Stimulated activated CD4-positive, alpha-beta T cell treated with anti-CD3 and anti-CD28 coated beads, Interleukin-15, amount 100 ng/mL, for 1 hour (primary cell): ENCODE measurements at places on chromosomes 4 and X.

- peak; percentile 28 for DNase-seq
Observed at GRCh38 chrX:11558972-11559371, 106.7 kb downstream of the ARHGAP6 start.

GRCh38 chrX:152444338-152444737 is 6.8 kb downstream of the GABRA3 start:
- DNase-seq = no peak

DNA sequence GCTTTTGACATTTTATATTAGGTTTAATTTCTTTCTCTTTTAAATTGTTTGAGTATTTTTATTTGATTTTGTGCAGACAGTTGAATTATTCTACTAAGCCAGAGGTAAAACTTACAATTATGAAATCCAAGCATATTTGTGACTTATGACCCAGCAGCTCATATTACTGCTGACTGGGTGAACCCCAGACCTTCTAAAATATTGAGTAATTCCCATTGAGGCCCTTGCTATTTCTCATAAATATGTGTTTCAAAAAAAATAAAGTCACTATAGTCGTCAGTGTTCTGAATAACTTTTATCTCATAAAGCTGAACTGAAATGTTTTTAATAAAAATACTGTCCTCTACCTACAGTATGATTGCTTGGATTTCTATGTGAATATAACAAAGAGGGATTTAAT is 303.1 kb downstream of the IQCM start:
- DNase-seq = no peak

GRCh38 chr4:107349266-107349665 is 313.2 kb upstream of the DKK2 start:
- no peak for DNase-seq

DNA sequence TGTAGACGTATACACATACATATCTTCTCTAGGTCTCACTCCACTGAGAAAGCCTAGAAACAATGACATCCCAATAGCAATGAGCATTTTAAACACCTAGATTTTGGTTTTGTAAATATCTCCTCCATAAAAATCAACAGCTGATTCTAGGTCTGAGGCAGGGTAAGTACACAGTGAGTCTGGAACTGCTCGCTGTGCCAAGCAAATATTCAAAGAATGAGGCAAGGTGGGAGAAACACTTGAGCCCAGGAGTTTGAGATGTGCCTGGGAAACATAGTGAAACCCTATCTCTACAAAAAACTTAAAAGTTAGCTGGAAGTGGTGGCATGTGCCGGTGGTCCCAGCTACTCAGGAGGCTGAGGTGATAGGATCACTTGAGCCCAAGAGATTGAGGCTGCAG is 22.2 kb downstream of the ABCG2 start:
- no peak for DNase-seq

GRCh38 chr4:5052204-5052702 is 973 bp downstream of the STK32B start:
- DNase-seq = no peak

- DNase-seq = no peak
Observed at GRCh38 chr4:132934911-132935310, 214.2 kb upstream of the PCDH10 start.

DNA sequence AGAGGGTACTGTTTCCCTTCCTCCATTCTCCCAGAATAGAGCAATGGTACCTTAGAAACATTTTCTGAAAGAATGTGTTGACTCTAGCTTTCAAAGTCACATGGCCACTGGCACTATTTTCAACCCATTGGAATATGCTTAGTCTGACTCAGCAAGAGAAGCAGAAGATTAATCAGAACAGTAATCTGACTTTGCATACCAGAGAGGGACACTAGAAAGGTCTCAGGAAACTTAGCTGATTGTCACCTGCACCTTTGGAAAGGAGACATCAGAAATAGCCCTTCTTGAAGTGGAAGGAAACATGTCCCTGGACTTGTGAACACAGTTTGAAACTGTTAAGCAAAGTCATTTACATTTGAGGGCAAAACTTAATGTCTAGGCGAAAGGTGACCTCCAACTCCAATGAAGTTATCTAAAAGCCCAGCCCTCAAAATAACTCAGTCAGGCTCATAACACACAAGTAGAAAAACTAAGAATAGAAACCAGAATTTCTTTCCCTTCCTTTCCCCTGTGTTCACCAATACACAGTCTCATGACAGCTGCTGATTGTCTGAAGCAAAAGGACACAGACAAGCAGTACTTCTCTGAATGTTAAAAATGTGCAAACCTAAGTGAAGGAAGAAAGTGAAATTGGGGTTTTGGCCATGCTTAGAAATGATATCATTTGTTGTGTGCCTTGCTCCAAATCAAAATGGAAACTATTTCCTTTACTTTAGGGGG is 270.8 kb downstream of the GRIA3 start:
- DNase-seq = no peak

GRCh38 chr4:15489551-15489950 is 19.9 kb downstream of the CC2D2A start:
- no peak for DNase-seq

GRCh38 chrX:86103061-86103460 is 45.2 kb upstream of the DACH2 start:
- no peak for DNase-seq

GRCh38 chr4:8607603-8608481 is 15.3 kb downstream of the CPZ start:
- DNase-seq = peak; percentile 28

- DNase-seq = no peak
Observed at GRCh38 chr4:124953061-124953460, 240.5 kb upstream of the ANKRD50 start.

DNA sequence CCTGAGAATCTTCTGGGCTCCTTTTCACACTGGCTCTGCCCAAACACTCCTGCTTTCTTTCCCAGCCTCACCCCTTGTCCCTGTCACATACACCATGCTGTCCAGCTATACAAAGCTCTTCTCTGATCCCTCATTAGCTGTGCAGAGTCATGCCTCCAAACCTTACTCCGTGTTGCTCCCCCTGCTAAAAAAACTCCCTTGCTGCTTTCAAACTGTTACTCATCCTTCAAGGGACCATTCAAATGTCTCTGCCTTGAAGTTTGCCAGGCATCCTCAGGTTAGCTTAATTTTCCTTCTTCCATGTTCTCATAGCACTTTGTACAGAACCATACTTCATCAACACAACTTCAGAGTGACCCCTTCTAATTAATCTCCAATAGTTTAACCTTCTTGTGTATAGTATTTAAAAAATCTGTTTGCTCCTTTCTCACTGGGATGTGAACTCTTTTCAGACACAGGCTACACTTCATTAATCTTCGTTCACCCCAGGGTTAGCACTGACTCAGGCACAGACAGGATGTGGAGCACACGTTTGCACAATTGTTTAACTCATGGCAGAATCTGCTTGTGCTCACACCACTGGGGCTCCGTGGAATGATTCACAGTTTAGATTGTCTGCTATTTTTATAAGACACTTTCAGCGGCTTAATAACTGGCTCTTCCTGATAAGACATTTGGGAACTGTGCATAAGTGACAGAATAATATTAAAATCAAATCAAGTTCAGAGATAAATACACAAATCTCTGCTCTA is 21.4 kb upstream of the SEL1L3 start:
- DNase-seq = no peak

- no peak for DNase-seq
Observed at GRCh38 chrX:115023811-115024210, 6.4 kb upstream of the IL13RA2 start.

- no peak for DNase-seq
Observed at GRCh38 chr4:39102297-39102696, 40.3 kb downstream of the KLHL5 start.

DNA sequence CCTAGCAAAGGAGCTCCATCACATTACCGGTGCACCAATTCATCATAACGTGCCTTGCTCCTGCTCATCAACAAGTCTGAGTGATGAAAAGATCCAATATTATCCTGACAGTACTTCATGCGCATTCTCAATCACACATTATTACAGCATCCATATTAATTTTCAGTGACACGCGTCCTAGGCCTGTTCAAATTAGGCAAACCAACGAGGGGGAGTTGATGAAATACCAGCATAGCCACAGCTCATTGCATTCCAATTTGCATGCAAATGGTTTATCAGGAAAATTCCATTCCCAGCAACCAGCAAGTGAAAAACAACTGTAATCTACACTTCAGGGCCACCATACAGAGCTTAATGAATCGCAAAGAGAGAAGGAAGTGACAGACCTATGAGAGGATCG is 236.9 kb downstream of the DCLK2 start:
- DNase-seq = no peak

DNA sequence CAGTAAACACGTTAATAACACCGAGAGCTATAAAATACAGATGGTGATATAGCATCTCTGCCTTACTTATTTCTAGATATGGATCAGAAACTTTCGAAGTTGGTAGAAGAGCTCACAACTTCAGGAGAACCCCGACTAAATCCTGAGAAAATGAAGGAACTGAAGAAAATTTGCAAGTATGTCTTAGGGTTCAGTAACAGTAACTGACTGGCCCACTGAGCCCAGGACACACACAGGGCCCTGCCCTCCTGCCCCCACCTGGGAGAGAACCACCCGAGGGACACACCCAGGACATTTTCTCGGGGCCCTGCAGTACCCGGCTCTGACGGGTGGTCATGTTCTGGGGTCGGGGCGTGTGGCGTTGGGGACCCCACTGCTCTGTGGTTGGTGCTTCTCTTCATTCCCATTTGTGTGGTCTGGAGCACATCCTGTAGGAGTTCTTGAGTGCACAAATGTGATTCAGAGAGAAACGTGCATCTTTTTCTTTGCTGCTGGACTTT is 1.1 kb downstream of the UVSSA start:
- DNase-seq = no peak

- DNase-seq = no peak
Observed at GRCh38 chr4:77994194-77994721, 62.9 kb upstream of the FRAS1 start.

DNA sequence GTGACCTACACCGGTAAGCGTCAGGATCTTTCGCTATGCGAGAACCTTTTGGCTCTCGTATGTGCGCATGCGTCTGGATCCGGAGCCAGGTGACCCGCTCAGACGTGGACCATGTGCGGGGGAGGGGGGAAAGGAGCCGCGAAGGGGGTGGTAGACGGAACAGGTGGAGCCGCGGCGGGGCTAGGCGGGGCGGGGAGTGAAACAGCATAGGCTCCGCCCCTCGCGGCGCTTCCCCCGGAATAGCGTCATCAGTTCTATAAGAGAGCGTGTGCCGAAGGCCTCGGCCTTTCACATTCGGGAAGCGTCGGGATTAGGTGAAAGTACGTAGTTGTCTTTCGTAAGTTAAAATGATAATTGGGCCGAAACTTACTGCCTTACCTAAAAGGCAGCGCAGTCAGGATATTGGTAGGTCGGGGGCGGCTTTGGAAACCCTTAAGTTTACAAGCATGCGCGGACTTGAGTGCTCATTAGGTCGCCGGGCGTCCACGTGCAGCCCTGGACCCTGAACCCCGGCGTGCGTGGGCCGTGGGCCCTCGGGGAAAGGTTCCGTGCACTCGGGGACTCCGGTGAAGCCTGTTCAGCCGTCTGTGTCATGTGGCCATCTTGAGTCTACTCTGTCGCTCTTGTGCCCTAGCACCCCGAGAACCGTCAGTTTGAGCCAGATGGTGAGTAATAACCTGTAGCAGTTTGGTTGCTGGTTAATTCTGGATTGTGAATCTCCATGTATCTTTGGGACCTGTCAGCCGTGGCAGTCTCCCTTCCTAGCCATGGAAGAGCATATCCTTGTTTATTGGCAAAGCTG is 74.1 kb downstream of the PRSS12 start:
- DNase-seq = peak; percentile 94

GRCh38 chr4:65467068-65467680 is 203.1 kb downstream of the EPHA5 start:
- no peak for DNase-seq

GRCh38 chr4:76666944-76667532 is 230.9 kb downstream of the SOWAHB start:
- no peak for DNase-seq

GRCh38 chr4:140115140-140115539 is 38.8 kb downstream of the MAML3 start:
- no peak for DNase-seq

- DNase-seq = no peak
Observed at GRCh38 chrX:145727476-145727875, 90.2 kb upstream of the SLITRK2 start.

- no peak for DNase-seq
Observed at GRCh38 chr4:26727844-26728243, 132.8 kb upstream of the STIM2 start.

GRCh38 chr4:47863486-47863885 is 25.6 kb upstream of the CORIN start:
- no peak for DNase-seq

DNA sequence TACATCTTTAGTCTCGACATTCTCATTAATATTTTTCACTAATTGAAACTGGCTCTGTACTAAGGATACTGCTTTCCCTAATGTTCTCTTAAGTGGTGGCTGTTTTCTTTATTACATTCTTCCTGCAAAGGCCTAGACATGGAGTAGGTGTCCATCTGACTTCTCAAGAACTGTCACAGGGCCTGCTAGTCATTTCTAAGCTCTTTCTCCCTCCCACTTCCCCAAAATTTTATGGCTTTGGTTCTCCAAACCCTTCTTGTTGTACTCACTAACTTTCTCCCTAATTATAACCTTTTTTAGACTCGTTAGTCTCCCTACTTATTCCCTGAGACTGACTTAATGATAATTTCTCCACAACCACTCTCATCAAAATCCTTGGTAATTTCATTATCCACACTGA is 133.3 kb downstream of the SPOCK3 start:
- no peak for DNase-seq

GRCh38 chr4:112348488-112349158 is 51.5 kb downstream of the ALPK1 start:
- DNase-seq = no peak

DNA sequence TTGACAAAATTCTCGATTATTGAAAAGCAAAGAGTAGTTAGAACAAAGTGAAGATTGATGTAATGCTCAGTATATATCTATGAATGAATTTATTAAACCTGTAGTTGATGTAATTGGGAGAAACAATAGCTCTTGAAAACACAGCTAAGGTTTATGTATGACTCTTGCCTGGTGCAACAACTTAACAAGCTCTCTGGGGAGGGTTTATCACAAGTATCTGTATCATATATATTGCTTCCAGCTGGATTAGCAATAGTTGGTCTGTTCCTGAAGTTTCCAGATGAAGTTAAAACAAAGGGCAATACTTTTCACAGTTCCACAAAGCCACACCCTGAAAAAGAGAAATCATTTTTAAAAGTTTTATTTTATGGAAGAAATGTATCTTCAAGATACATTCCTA is 91.4 kb downstream of the ARSJ start:
- DNase-seq = no peak
